ENCODE measurements at places on chromosomes 4 and X. TPM values are rescaled to one million over a fixed set of nuclear protein-coding genes. Genes with fewer than 3 reads are reported as not detected.
A peak's percentile ranks its signal among the peaks of the same experiment; 100 is the strongest.

NPY2R gene
- under 0.01 TPM for total RNA-seq

CTAG1B gene
- total RNA-seq = not detected

DNA sequence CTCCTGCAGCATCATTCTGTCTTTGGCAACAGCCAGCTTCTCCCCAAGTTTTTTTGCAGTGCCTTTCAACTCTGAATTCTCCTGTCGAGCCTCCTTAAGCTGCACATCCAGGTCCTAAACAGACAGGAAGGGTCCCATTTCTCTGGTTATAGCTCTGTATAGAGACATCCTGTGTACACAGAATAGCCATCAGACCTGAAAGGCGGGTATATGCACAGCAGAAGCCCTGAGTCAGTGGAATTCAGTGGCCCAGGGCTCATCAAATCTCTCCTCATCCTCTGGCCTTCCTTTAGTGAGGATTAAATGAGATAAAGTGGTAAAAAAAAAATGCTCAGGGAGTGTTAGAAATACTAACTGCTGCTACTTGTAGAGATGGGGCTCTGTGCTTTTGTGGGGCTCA, 73.8 kb downstream of the FAM184B start:
- peaks cover 2% of the 10 kb centered on the region for H3K27me3 ChIP-seq
- no peak overlapping the region for H3K27ac ChIP-seq
- H3K36me3 ChIP-seq = no peaks in the 10 kb centered on the region
- H3K4me1 ChIP-seq = no peaks in the 10 kb centered on the region
- no peak overlapping the region for H3K4me3 ChIP-seq

GRCh38 chrX:39903937-39904336, 193.8 kb downstream of the BCOR start:
- peaks cover 66% of the 10 kb centered on the region for H3K27me3 ChIP-seq
- no peak for DNase-seq
- no peak overlapping the region for H3K27ac ChIP-seq
- no peak overlapping the region for H3K4me3 ChIP-seq

GRCh38 chrX:109472939-109473735, 8.7 kb downstream of the GUCY2F start:
- H3K27ac ChIP-seq = no peak overlapping the region
- no peak for DNase-seq
- peaks cover 30% of the 10 kb centered on the region for H3K27me3 ChIP-seq
- H3K36me3 ChIP-seq = no peaks in the 10 kb centered on the region

GRCh38 chr4:173243321-173243720, 74.7 kb downstream of the GALNT7 start:
- H3K27ac ChIP-seq = peak overlapping the region; percentile 54
- DNase-seq = no peak
- peaks cover 5% of the 10 kb centered on the region for H3K4me1 ChIP-seq
- no peaks in the 10 kb centered on the region for H3K36me3 ChIP-seq
